ENCODE measurements at places on chromosomes 16 and 17.

- DNase-seq, result no peak
These were observed 2.6 kb downstream of the SOX8 start for GRCh38 chr16:984121-984694.

- DNase-seq, result no peak
These were observed 53.5 kb downstream of the SOCS1 start for GRCh38 chr16:11202260-11203091.

DNA sequence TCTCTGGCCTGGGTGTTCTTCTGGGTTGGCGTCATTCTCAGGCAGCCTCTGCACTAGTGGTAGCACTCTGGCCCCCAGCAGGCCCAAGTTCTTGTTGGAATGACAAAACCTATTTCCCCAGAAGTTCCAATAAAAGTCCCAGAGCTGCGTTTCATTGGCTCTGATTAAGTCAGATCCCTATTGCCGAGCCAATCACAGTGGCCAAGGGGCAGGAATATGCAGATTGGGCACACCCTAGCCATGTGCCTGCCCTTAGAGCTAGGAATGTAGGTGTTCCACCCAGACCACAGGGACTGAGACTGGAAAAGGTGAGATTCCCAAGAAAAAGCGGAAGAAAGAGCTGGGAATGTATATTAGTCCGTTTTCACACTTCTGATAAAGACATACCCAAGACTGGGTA, 44.9 kb upstream of the POLR3E start:
- no peak for DNase-seq

- no peak for DNase-seq
These were observed 16.3 kb downstream of the PRPSAP1 start for GRCh38 chr17:76337413-76337777.

- peak; percentile 30 for DNase-seq
These were observed at the start of gene TEKT1 for GRCh38 chr17:6831661-6832263. TSS of gene TEKT1 (minus strand) at chr17:6831729. CDS start at chr17:6830376, 1,353 bp downstream.

GRCh38 chr17:63249256-63250004, 196.7 kb downstream of the CYB561 start:
- DNase-seq, result no peak

DNA sequence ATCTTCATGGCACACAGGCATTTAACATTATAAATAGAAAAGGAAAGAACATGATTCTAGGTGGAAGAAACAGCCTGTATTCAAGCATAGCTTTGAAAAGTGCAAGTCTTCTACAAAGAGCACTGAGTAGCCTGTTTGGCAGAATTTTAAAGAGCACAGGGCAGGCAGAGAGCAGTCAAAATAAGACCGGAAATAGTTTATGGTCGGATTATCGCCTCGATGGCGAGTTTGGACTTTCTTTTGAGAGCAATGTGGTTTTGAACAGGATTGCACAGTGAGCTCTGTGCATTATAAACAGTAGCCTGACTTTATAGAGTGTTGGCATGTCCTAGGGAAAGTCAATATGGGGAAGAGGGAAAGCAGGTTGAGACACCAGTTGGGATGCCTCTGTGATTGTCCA, 6.2 kb upstream of the TMEM100 start:
- no peak for DNase-seq

GRCh38 chr16:20441191-20441590, 10.1 kb upstream of the ACSM2A start:
- no peak for DNase-seq

GRCh38 chr16:80084614-80085013, 456.2 kb upstream of the DYNLRB2 start:
- DNase-seq, result peak; percentile 14

GRCh38 chr17:40316571-40317344, 7.8 kb downstream of the RARA start:
- DNase-seq, result no peak

GRCh38 chr16:82082543-82083244, 47.6 kb downstream of the HSD17B2 start:
- no peak for DNase-seq

DNA sequence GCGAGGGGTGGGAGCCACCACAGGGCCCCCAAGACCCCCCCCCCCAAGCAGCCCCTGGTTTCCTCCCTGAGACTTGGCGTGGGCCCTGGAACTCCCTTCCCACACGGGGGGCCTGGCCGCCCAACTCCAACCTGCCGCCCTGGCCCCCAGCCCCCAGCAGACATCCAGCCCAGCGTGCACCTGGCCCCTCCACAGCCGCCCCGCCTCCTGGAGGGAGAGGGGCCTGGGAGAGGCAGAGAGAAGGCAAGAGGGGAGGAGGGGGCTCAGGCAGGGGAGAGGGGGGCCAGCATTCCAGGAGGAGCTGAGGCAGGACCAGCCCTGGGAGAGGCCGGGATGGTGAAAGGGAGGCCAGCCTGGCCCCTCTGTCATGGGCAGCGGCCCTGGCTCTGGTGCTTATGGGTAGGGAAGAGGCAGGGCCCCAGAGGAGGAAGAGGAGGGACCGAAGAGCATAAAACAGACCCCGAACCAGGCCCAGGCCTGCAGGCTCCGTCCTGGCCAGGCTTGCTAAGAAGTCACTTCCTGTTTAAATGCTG, 16.7 kb downstream of the IL34 start:
- no peak for DNase-seq

DNA sequence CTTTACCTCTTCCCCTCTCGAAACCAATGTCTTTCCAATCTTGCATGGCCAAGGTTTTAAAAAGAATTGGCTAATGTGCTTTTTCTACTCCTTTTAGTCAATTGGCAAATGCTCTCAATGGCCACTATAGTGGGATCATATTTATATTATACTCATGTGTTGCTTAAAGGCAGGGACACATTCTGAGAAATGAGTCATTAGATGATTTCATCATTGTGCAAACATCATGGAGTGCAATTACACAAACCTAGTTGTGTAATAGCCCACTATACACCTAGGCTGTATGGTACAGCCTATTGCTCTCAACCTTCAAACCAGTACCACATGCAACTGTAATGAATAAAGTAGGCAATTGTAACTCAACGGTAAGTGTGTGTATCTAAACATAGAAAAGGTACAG, 180.9 kb downstream of the HS3ST3A1 start:
- no peak for DNase-seq

- DNase-seq, result peak; percentile 30
These were observed 23.3 kb downstream of the CEP295NL start for GRCh38 chr17:78879635-78880186.

DNA sequence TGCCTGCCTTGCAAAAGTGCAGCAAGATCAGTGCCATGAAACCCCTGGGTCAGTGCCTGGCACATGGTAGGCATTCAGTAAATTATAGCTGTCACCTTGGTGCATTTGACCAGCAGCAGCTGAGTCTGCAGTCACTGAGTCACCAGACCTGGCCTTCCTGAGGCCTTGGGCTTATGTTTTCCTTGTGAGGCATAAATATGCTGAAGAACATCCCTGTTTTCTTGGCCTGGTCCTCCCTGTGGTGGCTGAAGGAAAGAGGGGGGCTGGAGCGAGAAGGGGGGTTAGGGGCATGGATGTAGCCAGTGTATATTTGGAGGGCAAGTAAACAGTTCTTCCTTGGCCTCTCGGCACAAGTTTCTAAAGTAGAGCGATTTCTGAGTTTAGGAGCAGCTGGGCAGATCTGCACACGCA, 26.5 kb downstream of the EPN2 start:
- DNase-seq, result no peak

DNA sequence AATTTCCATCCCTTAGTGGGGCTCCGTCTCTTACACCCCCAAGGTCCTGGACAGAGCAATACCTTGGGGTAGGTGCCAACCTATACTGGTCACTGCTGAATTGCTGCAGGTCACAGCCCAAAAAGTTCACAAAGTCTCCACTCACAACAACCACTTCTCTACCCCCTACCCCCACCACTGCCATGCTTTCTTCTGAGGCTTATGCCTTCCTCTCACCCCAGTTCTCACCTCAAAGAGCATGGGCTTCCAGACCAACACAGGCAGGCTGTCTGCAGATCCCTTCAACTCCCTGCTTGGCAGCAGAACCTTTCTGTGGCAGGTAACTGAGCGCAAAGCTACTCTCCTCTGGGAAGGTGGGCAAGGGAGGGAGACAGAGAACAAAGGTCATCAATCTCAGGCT, 35.5 kb downstream of the C16orf78 start:
- no peak for DNase-seq

DNA sequence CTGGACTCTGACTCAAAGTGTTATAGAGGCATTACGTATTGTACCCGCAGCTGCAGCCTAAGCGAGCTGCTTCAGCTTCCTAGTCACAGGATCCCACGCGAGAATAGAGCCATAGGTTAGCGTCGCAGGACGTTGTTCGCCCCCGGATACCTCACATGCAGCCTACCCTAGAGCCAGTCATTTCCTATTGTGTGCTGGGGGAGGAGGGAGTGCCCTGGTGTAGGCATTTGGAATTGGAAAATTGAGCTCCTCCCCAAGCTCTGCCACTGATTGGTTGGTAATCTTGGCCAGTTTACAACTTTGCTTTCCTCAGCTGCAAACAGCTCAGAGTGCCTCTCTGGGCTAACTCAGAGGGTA, 530 bp downstream of the NAA60 start:
- DNase-seq, result no peak

GRCh38 chr16:81708266-81709015, 70.7 kb upstream of the PLCG2 start:
- peak; percentile 5 for DNase-seq

DNA sequence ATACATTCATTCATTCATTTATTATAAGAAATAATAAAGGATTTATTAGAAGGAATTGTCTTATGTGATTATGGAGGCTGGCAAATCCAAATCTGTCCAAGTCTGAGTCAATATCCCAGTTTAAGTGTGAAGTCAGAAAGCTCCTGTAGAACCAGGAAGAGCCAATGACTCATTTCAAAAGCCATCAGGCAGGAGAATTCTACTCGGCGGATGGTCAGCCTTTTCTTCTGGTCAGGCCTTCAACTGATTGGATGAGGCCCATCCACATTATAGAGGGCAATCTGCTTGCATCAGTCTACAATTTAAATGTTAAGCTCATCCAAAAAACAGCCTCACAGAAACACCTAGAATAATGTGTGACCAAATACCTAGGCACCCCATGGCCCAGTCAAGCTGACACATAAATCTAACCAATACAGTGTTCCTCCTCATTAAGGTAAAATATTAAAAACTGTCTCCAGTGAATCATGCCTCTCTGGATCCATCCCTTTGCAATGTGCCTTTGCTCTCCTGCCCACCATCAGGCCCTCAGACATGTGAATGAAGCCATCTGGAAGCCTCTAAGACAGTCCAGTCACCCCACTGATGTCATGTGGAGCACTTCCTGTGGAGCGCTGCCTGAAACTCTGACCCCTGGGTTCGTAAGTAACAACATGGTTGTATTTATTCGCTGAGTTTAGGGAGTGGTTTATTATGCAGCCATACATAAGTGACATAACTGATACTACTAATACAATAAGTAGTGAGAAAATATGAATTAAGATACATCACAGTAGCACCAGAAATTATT, 69.2 kb upstream of the WSB1 start:
- DNase-seq, result no peak

DNA sequence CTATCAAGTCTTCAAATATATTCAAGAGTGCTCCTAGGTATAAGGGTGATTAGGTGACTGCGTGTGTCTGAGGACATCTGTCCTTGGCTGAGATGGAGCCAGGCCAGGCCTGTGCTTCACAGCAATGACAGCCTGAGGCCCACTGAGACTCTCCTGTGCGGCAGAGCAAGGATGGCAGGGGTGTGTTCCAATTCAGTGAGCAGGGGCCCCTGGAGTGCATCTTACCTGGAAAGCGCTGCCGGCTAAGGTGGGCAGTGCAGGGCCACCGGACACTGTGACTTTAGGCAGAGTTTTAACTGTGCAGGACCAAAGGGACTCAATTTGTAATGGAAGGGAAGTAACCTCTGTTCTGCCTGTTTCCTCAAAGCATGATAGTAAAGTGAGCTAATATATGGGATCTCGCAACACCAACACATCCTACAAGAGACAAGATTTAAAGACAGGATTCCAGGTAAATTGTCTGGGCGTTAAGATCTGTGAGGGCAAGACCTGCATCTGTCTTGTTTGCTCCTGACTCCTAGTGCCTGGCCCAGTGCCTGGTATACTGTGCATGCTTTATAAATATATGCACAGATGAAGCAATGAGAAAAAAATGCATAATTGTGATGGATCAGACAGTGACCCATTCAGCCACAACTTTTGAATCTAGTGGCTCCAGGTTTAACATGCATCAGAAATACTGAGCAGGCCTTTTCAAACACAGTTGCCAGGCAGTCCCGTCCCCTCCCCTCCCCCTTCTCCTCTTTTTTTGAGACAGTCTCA, 86.7 kb downstream of the MRC2 start:
- no peak for DNase-seq

GRCh38 chr17:30296499-30297080, 4.8 kb upstream of the BLMH start:
- no peak for DNase-seq
